Right cardiac atrium (tissue), 5 donors: ENCODE measurements at places on chromosomes 16 and 17.

- DNase-seq, result no peak
Observed at GRCh38 chr17:55617441-55617840, 105.2 kb downstream of the TMEM100 start.

DNA sequence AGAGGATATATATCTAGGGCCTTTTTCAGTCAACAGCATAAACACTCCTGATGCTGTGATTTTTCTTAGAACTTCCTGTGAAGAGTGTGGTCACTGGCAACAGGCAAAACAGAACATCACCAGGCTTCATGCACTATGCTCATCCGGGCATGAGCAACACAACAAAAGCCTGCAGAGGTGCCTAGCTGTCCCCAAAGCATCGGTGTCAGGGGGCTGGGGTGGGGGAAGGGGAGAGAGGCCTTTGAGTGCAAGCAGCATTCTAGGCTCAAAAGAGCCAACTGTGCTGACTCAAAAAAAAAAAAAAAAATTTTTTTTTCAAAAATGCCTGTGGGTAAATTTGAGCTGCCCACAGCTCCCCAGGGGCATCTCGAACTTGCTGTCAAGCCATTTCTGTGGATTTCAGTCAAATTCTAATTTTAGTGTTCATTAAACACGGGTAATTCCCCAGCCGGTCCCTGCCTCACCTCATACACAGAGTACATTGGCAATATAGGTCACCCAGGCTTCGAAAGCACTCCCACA lies 194.6 kb upstream of the DYNLRB2 start:
- no peak for DNase-seq

DNA sequence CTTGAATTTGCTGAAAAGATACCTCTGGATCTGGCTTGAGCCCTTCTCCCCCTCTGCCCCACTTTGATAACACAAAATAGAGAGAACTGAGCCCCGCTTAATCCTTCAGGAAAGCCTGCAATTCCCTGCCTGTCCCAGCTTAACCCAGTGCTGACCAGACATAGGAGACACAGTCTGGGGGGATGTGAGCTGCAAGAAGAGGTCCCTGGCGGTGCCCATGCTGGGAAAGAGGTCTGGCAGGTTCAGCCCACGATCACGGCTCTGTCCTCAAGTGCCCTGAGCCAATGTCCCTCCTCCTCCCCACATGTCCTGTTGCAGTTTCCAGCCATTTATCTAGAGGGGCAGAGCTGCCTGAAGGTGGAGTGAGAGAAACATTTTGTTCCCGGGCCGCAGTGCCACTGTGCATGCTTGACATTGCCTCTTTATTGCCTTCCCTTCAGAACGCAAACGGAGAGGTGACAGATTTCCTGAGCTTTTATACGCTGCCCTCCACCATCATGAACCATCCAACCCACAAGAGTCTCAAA lies 29.0 kb downstream of the PLCD3 start:
- no peak for DNase-seq

- DNase-seq, result no peak
Observed at GRCh38 chr16:5505091-5505887, 407.7 kb upstream of the EEF2KMT start.

GRCh38 chr17:62898239-62898864 lies 67.7 kb upstream of the TANC2 start:
- DNase-seq, result peak; percentile 23

DNA sequence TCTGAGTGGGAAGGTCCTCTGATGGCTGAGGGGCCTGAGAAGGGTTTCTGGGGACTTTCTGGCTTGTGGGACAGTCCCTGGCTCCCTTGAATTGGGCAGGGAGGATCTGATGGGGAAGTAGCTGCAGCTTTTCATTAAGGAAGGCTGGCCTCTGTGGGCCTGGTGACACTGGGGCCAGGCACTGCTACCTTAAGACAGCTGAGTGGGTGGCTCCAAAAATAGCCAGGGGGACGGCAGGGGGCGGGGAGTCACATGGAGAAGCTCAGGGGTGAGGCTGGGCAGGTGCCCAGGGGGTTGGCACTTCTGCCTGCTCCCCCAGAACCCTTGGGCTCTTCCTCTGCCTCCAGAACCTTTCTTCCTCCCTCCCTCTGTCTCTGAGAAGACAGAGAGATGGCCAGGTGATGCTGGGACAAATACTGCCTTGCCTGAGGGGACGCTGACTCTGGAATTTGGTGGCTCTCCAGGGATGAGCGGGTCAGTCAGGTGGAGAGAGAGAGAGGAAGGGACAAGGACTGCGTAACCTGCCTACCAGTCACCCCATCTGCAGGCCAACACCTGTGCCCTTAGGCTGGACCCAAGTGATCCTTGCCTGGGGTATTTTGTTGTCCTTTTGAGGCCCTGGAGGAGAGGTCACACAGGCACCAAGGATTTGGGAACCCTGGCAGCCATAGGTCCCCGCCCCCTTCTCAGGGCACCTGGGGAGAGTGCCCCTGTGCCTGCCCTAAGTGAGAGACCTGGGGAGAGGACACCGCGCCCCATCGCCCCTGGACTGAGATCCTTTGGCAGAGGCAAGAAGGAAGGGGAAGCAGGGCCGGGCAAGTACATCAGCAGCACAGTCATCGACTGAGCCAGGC lies 1.7 kb upstream of the SGCA start:
- peak; percentile 76 for DNase-seq
